DMS79 treated with DMSO at 0.1 percent for 48 hours (cell line): ENCODE measurements at places on chromosomes 7 and 10.
A peak's percentile ranks its signal among the peaks of the same experiment; 100 is the strongest.

DNA sequence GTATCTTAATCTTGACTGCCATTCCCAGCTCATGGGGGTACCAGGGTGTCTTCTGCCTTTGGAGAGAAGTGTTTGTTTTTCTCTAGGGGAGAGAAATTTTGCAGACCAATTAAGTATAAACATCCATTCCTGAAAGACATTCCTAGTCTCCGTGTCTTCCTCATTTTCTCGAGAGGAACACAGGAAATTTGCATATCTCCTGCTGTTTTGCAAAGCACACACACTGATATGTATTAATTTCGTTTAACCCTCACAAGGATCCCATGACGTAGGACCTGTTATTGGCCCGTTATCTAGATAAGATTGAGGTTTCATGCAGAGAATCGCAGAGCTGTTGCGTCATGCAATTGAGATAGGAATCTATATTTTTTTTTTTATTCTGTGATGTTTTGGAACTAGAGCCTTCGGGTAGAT lies 944 bp downstream of the RHBDD2 start:
- peak; percentile 31 for DNase-seq

GRCh38 chr7:68601826-68602225 lies 996.4 kb upstream of the AUTS2 start:
- DNase-seq = no peak

DNA sequence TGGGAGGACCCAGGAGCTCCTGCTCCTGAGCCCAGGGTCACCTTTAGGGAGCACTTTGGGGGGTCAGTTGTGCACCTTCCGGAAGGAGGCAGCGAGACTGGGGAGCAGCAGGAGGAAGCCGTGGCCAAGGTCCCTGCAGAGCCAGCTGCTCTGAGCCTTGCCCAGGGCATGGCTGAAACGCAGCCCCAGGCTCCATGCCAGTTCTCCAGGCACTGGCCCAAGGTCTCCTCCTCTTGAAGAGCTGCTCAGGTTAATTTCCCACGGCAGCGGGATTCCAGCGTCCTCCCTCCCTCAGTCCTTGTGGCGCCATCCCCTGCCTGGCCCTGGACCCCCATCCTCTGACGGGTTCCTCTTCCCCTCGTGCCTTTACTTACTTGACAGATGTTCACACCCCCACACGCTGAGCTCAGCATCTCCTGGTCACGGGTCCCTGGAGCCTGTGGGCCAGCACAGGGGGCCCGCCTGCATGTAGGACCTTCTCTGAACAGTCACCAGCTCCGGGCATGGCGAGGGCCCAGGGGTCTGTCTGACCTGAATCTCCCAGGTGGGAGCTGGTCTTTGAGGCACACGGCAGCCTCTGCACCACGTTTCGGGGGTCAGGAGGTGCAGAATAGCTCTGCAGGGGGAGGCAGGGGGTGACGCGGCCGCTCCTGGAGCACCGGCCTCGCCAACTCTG lies 16.7 kb upstream of the CFAP46 start:
- DNase-seq = no peak

DNA sequence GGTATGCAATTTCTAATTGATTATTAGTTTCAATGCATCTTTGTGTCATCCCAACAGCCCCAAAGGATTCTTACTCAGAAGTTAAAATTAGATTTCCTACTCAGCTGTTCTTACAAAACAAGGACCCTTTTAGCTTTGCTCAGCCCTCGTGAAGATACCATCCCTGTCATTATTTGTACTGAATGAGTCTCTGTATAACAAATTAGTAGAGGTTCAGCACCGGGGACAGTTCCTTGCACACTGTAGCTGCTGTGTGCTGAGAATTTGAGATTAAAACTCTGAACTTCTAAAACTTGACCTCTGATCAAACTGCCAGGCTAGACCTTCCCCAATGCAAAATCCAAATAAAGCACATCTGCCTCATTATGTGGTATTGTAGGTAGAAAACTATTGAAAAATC lies 299.1 kb downstream of the LHFPL3 start:
- no peak for DNase-seq

DNA sequence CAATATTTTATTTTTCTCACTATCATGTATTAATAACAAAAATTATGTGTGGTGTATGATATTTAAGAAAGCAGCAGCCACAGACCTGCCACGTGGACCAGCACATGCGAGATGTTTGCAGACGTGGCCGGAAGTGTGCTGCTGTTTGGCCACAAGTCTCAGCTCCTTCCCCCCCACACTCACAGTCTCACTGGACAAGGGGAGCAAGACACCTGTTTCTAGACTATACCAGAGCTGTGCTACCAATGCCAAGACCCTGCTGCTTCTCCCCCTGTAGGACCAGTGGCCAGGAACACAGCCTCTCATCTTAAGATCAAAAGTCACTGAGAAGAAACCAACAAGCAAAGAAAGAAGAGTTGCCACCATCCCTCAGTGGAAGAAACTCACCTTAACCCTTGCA lies 258.9 kb upstream of the PPP2R2D start:
- DNase-seq = no peak

DNA sequence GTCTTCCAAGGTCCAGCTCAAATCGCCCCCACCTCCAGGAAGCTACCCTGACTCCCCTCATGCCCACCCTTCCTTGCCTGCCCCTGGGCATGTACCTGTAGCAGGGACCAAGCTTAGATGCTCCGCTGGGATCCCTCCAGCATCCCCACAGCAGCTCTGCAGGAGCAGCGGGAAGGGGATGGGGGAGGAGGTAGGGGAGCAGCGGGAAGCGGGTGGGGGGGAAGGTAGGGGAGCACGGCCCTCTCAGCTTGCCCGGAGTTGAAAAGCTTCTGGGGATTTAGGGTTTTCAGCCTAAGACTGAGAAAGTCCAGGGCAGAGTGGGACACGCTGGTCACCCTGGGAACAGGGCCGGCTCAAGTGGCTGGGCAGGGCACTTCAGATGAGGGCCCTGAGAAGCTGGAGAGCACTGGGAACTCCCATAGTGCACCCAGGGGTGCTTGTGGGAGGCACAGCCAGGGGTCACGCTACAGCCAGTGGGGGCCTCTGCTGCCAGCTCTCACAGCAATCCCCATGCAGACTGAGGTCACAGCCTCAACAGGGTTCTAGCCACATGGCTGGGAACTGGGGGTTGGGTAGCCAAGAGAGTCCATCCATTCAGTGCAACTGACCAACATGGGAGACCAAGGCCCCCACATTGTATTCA lies 13.4 kb downstream of the WDR86 start:
- DNase-seq = no peak

- no peak for DNase-seq
Observed at GRCh38 chr10:17134737-17135260, 5.2 kb upstream of the CUBN start.

DNA sequence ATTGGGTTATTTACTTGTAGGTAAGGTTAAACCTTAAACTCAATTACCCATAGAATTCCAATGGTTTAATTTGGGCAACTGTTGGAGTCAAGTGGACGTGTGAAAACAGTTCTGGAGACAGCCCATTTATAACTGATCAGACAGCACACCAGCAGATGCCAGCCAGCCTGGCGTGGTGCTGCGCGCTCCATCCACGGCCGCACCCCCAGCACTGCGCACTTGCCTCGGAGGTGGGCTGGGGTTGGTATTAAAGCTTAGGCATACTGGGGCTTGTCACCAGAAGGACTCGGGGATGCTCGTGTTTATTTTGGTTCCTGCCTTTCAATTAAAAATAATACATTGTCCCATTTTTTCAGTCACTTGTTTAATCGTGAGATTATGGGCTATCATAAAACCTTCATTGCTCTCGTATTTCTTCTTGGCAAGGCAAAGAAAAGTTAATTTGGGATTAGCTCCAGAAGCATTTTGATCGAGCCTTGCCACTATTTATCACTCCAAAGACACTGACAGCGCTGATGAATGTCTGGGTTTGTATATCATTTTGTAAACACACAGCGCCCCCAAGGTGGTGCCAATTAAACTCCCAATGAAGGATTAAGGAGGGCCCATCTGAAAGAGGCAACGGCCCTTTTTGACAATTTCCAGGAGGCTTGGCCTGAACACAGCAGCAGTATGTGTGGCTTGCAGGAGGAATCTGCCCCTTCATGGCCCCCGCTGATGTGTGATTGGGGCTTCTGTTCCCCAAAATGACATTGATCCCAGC lies 204.5 kb upstream of the CXCL12 start:
- no peak for DNase-seq

- no peak for DNase-seq
Observed at GRCh38 chr10:112202561-112203241, 19.1 kb upstream of the GPAM start.

- DNase-seq = no peak
Observed at GRCh38 chr7:1255080-1255816, 22.6 kb downstream of the UNCX start.

- DNase-seq = no peak
Observed at GRCh38 chr10:86370006-86370585, 3.5 kb upstream of the GRID1 start.

- DNase-seq = no peak
Observed at GRCh38 chr7:31873816-31874597, 187.0 kb downstream of the PPP1R17 start.

DNA sequence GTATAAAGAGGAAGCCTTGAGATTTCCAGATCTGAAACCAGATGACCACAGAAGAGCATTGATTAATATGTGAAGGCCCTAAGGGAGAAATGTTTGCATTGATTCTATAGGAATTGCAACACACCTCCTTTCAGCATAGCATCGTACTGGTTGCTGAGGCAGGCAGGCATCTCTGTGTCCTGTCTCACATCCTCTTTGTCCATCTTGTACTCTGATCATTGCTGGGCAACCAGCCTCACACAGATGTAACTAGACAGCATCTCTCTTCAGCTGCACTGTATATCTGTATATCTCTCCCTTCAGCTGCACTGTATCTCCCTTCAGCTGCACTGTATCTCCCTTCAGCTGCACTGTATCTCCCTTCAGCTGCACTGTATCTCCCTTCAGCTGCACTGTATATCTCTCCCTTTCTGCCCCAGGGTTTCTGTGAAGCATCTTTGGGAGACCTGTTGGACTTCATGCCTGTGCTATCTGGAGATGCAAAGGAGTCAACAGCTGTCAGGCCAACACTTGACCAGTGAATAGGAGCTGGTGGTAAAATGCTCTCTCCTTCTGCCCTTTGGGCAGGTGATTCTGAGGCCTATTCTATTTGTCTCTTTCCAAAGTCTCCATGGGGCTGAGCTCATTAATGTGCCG lies 40.3 kb downstream of the TMEM178B start:
- no peak for DNase-seq

- DNase-seq = no peak
Observed at GRCh38 chr7:25369786-25370185, 141.5 kb upstream of the NPVF start.

DNA sequence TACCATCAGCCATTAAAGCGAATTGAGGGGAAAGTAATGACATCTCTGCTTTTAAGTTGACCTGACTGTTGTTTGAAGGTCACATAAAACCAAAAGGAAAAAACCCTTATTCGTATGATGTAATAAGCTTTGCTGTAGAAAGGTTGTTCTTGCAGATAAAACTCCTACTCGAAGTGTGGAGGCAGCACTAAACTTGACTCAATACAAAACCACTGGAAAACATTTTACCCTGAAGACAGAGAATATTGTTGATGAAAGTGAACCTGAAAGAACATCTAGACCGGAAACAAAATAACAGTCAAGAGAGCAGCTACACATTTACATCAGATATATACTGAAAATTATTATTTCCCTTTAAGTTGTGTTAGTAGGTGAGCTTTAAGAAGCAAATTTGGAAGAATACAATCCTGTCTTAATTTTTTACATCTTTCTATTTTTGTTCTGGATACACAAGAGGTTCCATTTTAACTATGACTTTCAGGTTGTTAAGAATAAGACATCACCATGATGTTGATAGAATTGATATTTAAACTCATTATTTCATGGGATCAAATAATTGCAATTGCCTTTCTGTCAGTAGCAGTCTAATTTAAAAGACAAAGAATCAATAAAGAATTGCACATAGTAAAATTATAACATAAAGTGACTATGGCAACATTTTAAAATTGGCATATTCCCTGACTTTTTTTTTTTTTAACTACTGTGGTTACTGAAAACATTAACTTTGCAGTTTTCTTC lies 6.4 kb downstream of the ETV1 start:
- no peak for DNase-seq
